NCI-H2029 treated with DMSO at 0.1 percent for 48 hours (cell line): ENCODE measurements at places on chromosomes 7 and 10.

DNA sequence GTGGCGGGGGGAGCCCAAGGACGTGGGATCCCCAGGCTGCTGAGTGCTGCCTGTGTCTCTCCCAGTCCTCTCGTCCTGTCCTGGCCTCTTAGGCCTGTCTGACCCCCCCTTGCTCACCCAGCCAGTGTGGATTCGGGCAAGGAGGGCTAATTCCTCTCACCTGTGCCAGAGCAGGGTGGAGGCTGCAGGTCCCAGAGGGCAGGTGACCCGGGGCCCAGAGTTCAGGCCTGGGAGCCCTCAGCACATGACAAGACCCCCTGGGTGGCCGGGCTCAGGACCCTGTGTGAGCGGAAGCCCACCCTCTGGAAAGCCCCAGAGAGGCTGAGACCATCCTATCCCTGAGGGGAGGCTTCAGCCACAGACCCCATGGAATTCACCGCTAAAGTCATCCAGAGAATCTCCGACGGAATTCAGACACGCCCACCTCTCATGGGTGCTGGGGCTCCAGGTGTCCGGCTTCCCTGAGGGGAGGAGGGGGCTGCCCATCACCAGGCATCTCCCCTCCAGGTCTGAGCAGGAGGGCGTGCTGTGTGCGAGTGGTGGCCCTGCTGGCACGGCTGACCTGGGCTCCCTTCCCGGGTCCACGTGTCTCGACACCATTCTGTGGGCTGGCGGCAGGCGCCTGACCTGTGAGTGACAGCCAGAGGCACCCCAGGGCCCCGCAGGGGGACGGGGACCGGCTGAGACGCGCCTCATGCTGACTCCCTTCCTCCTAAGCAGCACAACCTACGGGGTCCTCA, 5.0 kb downstream of the KNDC1 start:
- DNase-seq, result no peak

- no peak for DNase-seq
These were observed 165.8 kb upstream of the KLF6 start for GRCh38 chr10:3950676-3951275.

- DNase-seq, result no peak
These were observed 122.1 kb downstream of the NKX6-2 start for GRCh38 chr10:132663666-132664365.

DNA sequence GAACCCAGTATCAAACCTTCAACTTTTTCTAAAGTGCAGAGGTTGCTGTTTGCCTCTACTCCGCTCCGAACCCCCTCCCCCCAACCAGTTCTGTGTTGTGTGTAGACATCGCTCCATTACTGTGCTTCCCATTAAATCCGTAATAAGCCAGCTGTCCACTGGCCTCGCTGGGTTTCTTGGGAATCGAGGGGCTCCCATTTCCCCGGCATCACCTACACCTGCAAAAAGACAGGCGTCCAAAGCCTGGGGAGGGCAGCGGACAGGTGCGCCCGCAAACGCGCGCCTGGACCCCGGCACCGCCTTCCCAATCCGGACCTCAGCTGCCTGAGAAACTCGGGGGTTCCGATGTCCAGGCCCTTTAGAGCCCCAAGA, 631 bp downstream of the RTKN2 start:
- no peak for DNase-seq

DNA sequence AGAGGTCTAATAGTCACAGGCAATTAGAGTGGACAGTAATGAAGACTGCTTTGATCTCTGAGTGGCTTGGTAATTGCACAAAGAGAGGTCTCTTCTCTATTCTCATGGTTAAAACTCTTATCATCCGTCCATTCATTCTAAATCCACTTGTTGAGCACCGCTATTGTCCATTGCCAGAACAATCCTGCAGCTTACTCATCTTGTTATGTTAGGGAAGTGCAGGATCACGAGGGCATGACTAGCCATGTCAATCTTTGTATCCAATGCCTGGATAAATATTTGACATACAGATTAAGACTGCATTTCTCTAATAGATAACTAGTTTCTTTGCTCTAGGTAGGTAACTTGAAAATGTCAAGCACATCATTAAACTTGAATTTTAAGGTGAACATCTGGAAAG, 14.9 kb downstream of the SFTPD start:
- DNase-seq, result no peak

DNA sequence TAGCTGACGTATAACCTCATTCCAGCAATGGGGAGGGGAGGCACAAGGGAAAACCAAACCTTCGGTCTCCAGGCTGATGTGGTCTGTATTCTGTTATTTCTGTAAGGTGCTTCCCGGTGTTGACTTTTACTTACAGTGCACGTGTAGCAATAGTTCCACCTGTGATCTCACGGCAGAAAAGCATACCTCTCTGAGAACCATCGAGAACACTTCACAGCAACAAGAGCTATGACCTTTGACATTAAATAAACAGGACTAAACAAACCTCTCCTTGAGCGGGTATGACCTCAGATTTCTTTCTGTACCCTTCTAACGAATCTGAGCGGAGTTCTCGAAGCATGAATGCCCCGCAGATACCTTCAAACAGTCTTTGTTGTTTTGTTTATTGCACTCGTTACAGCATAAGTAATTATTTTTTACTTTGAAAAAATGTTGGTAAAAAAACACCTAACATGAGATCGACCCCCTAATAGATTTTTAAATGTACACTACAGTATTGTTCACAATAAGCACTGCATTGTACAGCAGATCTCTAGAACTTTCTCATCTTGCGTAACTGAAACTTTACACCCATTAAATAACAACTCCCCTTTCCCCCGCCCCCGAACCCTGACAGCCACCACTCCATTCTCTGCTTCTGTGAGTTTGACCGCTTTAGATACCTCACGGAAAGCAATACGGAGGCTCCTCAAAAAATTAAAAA, 282.3 kb downstream of the GATA3 start:
- DNase-seq, result no peak

- no peak for DNase-seq
These were observed 5.2 kb downstream of the EBF3 start for GRCh38 chr10:129958629-129959543.

DNA sequence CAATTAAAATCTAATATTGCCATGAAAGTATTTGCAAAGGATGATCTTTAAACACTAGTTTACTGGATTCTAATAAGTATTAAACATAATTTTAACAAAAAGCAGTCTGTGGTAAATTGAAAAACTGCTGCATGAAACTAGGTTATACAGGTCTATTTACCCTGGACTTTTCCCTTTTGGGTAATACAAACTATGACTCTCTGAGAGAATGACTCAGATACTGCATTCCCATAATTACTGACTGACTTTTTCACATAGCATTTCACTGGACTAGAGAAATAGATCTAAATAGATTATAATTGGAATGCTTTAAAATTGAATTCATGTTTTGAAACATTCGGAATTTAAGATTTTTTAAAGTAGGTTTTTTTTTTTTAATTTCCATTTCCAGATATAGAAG, 395.7 kb downstream of the THSD7A start:
- DNase-seq, result no peak

GRCh38 chr7:157339777-157340677, 3.2 kb downstream of the DNAJB6 start:
- DNase-seq, result peak; percentile 23

DNA sequence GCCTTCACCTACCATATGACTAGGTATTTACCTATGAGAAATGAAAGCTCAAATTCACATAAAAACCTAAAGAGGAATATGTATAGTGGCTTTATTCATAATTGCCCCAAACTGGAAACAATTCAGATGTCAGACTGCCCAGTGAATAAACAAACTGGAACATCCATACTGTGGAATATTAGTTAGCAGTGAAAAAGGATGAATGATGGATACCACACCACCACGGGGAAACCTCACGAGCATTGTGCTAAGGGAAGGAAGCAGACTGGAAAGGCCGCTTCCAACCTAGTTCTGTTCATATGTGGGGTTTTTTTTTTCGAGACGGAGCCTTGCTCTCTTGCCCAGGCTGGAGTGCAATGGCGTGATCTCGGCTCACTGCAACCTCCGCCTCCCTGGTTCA, 16.8 kb downstream of the GTF2IRD1 start:
- DNase-seq, result no peak

- DNase-seq, result peak; percentile 55
These were observed 34.0 kb upstream of the CYTH3 start for GRCh38 chr7:6306471-6306870.

DNA sequence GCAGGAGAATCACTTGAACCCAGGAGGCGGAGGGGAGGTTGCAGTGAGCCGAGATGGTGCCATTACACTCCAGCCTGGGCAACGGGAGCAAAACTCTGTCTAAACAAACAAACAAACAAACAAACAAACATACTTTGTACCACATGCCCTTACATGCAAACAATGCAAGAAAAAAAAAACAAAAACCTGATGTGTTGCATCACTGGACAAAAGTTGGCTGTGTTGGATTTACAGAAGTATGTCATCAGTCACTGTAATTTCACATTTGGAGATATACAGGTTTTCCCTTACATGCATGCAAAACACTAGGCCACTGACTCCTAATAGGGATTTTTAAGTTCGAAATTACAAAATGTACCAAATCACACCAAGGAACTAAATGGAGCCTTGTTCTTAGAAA, 138.5 kb downstream of the SRPK2 start:
- no peak for DNase-seq

- no peak for DNase-seq
These were observed 287.2 kb upstream of the GHITM start for GRCh38 chr10:83852146-83852545.

DNA sequence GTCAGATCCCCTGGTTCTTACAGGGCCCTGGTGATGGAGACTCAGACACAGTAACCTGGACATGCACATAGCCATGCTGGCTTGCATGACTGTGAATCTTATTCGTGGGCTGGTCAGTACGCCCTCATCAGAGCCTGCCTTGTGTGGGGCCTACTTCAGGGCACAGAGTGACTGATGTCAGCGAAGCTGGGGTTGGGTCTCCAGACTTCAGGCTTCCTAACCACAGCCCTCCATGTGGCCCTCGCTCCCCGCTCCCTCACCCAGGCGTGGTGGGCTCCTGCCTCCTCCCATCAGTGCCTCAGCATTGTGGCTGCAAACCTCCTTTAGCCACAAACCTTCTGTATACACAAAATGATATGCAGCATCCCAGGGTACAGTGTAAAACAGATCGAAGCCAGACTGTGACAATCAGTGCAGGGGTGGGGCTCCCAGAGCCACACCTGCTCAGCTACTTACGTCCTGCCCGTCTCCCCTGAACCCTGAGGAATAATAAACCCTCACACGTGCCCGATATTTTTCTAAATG, 7.1 kb upstream of the C10orf105 start:
- DNase-seq, result no peak

DNA sequence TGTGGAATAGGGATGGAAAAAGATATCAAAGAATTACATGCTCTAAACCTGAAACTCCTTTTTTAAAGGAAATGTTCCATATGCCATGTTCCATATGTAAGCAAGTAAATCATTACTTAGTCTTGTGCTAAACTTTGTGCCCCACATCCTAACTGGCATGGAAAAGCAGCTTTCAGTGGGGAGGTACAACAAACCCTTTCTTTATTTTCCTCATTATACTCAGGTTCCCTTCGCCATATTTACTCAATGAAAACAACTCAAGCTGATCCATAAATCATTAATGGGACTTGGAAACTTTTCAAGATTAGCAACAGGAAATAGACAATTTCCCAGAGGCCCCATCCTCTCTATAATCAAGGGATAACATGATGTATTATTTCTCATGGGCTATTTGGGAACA, 56.0 kb downstream of the GSAP start:
- no peak for DNase-seq

DNA sequence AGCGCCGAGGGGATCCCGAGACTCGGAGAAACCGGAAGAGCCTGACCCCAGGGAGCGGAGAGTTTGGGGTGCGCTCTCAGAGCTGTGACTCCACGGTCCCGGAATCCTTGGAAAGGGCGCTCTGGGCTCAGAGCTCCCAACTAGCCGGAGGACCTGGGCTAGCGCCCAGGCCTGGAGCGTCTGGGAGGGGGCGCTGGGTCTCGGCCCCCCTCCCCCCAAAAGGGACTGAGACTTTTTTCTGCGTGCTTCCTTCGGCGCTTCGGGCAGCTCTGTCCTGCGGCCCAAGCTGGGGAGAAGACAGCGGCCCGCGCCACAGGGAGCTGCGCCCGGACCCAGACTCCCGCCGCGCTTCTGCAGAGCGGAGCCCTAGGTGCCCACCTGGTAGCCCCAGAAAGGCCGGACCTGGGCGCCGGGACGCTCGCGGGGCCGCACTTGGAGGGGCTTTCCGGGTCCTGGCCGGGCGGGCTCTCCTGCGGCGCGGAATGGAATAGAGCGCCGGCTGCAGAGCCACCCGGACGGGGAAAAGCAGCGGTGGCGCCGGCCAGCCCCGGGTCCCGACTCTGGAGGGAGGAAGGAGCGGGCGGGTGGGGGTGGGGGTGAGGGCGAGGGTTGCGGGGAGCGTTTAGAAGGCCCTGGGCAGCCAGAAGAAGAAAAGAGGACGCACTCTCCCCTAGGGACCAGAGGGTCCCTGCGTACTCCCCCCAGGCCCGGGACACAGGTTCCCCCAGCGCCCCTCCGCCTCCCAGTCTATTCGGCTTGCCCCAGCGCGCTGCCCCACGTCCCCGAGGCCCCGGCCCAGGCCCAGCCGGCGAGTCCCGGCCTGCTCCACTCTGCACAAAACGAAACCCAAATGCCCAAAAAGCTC, 4.7 kb downstream of the ZNF503 start:
- DNase-seq, result no peak

DNA sequence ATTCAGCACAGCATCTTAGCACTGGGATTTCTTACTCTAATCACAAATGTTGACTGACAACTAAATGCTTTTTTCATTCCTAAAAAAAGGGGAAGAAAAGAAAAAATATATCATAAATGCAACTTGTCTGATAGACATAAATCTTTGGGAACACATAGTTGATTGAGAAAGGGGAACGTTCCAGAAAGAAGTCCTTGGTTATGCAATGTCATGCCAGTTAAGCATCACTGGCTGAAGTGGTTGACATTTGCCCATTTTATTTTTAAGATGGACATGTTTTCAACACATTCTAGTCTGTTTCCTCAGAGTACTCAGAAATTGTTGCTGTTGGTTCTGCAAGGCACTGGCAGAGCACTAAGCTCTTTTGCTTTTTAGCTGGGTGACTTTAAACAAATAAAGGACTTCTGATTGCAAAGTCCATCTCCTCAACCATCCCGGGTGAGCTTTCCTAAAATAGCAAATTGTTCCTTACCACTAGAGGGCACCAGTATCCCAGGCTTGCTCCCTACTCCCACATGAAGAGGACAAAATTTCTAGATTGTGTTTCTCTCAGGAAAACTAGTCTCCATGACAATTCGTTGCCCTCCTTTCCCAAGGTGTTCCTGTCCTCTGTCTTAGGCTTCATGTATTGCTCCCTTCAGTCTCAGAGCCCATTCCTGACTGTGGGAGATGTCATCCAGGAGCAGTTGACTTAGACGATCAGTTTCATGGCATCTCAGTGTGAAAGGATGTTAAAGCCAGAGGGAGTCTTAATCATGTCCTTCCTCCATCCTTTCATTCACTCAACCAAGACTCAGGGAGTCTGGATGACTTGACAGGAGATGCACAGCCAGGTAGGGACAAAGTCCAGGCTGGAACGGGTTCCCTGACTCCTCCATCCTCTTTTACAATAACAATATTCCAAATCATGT, 23.9 kb downstream of the OPALIN start:
- DNase-seq, result no peak

GRCh38 chr7:87267239-87267900, 47.8 kb upstream of the TMEM243 start:
- no peak for DNase-seq
